ENCODE measurements at places on chromosomes 6 and 20.

- no peak for DNase-seq
These were observed 63.5 kb downstream of the SLC2A10 start for GRCh38 chr20:46772901-46773300.

DNA sequence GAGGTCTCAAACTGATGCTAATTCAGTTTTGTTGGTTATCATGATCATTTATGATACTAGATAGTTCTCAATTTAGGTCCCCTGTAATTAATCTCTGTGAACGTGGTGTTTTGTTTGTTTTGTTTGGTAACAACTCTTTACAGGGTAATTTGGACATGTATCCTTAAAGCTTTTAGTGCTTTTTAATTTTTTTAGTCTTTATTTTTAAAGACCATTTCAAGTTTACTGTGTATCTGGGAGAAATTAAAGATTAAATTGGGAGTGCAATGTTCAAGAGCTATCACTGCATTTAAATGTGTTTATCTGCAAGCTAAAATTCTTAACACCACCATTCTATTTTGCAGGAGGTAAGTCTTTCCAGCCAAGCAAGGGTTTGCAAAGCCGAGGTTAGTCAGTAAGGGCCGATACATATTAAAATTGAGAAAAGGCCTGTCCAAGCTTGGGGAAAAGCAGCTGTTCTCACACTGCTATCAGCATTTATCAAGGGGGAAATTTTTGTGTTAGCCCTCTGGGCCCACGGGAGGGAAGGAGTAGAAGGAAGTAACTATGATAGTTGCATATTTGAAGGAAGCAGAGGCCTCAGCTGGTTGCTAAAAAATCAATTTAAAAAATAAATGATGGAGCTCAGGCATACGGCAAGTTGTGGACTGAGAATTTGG lies 59.3 kb upstream of the ZNF217 start:
- DNase-seq: no peak

DNA sequence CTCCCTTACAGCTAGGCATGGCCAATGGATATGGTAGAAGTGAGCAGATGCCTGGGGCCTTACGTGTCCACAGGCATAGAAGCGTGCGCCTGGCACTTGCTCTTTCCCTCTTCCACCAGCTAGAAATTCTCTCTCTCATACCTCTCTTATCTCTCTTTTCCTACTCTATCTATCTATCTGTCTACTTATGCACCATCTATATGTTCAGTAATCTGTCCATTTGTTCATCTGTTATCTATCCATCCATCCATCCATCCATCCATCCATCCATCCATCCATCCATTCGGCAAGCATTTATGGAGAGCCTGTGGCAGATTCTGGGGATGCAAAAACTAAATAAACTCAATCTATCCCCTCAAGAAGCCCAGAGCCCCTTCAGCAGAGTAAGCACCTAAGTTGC lies 70.2 kb downstream of the KCNB1 start:
- DNase-seq: no peak

GRCh38 chr20:53559816-53560215 lies 33.8 kb downstream of the ZNF217 start:
- DNase-seq: no peak

DNA sequence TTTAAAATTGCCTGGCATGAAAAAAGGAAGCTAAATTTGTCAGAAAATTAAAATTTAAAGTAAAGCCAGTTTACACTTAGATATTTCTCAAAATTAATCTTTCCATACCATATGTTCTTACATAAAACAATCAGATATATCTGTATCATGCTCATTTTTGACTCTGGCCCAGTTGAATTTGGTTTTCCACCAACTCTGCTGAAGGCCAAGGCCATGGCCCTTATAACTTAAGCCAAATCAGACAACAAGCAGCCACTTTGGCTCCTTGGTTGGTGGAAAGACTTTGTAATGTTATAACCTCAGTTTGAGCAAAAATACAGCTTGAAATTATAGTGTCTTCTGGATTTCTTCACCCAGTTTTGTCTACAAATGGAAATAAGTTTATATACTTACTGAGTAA lies 97.3 kb downstream of the CENPW start:
- DNase-seq: no peak

DNA sequence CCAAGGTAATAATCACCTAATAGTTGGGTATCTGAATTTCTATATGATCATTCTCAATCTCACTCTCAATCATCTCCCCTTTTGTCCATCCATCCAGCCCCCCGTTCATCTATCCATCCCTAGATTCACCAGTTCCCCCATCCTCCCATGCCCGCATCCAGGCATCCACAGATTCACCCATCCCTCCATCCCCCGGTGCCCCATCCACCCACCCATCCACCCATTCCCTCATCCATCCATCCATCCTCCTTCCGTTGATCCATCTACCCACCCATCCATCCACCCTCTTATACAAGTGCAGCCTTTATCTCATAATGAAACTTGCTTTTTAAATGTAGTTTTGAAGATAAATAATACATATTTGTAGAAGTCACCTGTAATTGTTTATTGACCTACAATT lies 76.5 kb downstream of the EYA4 start:
- no peak for DNase-seq

DNA sequence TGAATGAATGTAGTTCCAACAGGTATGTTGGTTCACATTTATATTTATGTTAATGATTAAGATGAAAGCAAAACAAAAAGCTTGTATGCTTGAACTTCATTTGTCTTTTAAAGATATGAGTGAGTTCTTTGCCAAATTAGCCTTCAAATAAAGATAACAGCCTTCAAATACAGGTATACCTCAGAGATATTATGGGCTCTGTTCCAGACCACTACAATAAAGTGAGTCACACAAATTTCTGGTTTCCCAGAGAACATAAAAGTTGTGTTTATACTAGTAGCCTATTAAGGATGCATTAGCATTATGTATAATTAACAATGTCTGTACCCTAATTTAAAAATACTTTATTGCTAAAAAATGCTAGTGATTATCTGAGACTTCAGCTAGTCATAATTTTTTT lies 245.3 kb upstream of the MAN1A1 start:
- no peak for DNase-seq

DNA sequence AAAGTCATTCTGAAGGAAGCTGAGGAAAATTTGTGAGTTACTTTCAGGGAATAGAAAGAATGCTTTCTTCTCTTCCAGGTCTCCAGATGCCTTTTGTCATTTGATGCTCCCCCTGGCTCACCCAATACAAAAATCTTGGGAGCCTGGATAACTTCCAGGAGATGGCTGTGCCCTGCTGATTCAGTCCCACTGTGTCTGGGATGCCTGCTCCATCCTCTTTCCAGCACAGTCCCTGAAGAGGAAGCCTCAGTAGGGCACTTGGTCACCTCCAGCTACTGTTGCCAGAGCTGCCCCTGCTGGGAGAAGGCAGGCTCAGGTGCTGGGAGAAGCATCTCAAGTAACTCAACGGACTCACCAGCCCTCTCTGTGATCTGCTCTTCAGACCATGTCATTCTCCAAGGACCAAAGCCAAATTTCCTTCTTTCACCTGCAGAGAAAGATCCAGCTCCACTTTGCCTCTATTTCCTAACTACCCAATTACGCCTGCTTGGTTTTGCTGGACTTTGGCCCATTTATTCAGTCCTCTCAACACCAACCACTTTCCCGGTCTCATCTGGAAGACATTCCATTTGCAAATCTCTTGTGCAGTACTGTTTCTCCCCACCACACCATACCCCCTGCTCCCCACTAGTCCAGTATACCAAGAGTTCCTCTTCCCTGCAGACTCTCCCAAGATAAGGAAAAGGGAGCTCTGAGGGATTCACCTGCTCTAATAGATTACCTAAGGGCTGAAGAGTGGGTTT lies 53.3 kb downstream of the SLC23A2 start:
- no peak for DNase-seq

DNA sequence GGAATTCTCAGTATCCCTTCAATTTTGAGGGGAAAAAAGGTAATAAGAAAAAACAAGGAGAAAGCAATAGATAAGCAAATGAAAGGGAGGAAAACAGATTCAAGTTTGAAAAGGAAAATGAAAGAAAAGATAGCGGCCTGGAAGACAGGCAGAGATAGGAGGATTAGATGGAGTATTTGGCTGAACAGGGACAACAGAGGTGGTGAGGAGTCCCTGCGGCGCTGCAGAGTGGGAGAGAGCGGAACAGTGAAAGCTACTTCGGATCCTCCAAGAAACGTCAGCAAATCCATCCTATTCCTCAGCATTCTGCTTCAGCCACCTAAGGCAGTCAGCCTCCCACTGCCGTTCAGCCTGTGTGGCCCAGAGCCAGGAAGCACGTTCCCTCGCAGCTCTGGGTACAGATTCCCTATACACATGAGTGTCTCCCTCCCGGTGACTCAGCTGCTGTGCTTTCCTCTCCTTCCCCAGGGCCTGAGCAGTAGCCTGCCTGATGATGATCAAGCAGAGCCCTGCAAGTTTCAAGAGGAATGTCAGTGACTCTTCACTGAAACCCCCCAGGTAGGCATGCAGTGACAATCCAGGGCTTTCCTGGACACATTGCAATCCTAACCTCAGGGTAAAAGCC lies 43.4 kb upstream of the CDYL start:
- no peak for DNase-seq

DNA sequence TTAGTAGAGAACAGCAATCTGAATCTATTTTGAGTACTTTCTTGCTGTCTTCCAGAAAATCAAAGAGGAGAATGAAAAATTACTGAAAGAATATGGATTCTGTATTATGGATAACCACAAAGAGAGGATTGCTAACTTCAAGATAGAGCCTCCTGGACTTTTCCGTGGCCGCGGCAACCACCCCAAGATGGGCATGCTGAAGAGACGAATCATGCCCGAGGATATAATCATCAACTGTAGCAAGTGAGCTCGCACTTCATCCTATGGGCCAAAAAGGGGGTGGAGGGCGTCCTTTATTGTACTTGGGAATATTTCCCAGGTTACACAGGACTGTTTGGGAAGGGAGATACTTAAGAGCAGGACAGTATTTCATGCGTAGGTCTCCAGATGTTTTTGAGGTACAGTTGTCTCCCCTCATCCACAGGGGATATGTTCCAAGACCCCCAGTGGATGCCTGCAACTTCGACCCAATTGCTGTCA lies 37.3 kb upstream of the PLCG1 start:
- DNase-seq: no peak

- peak; percentile 78 for DNase-seq
These were observed at the start of gene SLC22A23 for GRCh38 chr6:3456898-3457709. Gene SLC22A23 (minus strand): TSS chr6:3457050. CDS start chr6:3456559, 491 bp downstream.

GRCh38 chr20:64080013-64080812 lies at the start of gene OPRL1:
Gene OPRL1 (plus strand): TSS chr20:64080082. CDS start chr20:64092721, 12,639 bp downstream.
- DNase-seq: no peak

GRCh38 chr6:4270776-4271175 lies 135.4 kb upstream of the ECI2 start:
- no peak for DNase-seq

DNA sequence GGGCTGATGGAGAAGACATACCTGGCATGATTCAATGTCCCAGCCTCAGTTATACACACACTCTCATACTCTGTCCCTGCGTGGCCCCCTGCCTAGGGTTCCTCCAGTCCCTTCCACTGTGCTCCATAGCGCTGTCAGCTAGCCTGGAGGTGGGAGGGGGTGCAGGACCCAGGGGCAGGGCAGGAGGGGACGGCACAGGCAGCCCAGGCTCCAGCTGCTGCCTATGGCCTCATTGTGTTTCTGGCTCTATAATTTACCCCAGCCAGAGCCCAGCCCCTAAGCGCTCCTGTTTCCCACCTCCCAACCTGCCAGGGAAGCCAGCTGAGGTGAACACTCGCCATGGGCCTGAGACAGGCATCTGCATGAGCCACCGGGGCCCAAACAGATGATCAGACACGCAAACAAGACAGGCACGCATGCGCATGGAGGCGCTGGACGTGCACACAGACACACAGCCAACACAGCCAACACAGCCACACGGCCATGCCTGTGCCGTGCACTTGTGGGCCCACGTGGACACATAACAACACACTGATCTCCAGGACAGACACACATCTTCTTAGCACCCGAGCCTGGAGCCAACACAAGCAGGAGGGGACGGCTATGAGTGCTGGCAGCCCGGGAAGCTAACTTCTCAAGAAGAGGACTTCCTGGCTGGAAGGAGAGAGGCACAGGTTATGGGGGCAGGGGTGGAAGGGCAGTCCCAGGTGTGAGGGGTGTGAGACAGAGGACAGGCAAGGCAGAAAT lies 124.9 kb downstream of the GRM4 start:
- no peak for DNase-seq

GRCh38 chr20:47817573-47817972 lies 32.3 kb upstream of the SULF2 start:
- DNase-seq: no peak

DNA sequence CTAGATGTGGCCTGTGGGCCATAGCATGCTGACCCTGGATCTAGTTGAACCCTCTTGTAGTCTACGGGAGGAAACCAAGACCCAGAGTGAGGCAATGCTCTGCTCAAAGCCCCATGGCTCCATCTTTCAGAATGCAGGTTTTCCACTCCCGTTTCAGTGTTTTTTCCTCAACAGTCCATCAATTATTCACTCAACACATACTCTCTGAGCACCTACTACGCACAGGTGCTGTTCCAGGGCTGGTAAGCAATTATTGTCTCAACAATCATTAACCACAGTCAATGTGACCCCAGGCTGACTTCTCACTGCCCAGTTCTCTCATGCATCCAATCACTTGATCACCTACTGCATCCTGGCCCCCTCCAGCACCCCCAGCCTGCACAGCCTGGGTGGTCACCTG lies 20.0 kb downstream of the MOCS1 start:
- DNase-seq: no peak

- DNase-seq: no peak
These were observed 101.4 kb downstream of the PERP start for GRCh38 chr6:138005846-138006245.

DNA sequence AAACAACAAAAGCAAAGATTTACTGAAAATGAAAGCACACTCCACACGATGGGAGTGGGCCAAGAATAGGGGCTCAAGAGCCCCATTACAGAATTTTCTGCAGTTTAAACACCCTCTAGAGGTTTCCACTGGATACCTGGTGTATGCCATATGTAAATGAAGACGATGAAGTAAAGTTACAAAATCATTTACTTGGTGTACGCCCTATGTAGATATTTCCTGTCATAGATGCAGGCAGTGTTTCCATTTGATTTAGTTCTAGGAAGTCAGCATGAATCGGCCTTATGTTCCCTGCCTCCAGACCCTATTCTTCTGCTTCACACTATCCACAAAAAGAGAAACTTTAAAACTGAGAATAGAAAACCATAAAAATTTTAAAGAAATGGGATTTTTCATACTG lies 404.4 kb upstream of the GJE1 start:
- DNase-seq: no peak

DNA sequence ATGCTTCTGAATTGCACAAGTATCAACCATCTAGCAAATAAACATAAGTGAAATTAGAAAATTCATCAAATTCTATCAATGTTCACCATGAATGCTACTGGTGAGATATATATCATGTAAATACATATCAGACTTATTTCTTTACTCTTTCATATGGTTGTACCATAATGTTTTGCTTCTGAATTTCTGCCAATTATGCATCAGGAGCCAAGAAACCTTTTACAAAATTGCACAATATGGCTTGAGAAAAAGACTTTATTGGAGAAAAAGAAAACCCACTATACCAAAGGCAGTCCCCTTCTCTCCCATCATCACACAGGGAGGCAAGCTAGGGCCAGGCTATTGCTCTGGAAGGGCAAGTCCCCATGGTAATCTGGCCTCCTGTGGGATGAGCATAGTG lies 402.6 kb downstream of the C6orf118 start:
- no peak for DNase-seq

Measured in NCI-H1105 (cell line).